ENCODE measurements at places on chromosomes 3 and 15.

DNA sequence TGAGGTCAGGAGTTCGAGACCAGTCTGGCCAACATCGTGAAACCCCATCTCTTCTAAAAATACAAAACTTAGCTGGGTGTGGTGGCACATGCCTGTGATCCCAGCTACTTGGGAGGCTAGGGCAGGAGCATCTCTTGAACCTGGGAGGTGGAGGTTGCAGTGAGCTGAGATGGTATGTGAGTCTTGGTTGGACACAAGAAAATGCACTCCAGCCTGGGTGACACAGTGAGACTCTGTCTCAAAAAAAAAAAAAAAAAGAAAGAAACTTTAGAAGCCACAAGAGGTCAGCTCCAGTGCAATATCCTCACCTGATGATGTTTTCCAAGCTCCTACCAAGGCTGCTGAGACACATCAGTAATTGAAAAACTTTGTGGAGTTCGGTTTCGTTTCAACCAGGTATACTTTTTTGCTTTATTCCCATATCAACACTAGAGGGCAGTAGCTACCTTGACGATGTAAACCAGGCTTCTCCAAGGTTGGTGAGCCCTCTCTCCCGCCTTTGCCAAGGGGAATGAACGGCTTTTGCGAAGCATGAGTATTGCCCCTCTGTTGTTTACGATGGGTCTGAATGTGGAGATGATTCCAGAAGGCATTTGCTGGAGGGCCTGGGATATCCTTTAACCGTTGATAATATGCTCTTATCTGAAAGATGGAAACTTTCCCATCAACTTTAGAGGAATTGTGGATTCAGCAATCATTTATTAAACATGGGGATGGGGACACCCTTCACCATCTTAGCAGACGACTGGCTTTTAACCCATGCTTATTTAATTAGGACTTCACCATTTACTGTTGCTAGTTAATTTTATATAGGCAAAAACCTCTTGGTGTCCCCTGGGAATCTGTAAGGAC, 202.8 kb downstream of the SV2B start:
- DNase-seq: no peak

DNA sequence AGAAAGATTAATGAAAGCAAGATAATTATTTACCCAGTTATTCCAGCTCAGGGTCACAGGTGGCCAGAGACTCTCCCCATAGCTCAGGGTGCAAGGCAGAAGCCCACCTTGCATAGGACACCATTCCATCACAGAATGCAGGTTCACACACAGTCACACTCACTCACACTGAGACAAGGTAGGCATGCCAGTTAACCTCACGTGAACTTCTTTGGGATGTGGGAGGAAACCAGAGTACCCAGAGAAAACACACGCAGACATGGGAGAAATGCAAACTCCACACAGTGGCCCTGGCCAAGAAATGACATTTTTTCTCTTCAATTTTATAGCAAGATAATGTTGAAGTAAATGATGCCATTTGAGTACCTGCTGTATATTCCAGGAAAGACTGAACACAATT, 106.7 kb downstream of the ZNF385D start:
- DNase-seq: no peak

DNA sequence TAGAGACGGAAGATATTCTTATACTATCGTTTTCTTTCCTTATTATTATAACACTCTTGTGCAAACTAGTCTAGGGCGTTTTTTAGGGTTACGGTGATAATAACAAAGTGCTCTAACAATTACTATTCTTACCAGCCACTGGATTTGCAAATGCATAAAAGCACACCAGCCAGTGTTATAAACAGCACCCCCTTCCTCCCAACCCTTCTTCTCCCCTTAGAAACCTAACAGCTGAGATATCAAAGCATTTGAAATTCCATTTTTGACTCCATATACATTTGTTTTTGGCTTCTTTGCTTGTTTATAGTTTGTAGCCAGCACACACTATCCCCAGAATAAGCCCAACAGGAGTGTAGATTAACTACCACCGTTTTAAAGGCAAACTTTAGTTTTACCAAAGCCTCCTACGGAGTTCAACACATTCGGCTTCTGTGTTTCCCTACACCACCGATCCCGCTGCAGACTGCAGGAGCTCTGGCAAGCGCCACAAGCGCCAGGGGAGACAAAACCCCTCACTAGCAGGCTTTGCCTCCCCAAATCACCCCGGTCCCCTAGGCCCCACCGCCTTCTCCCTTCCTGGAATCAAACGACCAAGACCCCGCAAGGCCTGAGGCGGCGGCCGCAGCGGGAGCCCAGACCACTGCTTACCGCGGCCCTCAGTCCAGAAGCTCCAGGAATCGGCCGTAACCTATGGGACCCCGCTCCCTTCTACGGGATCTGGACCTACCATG, 461 bp downstream of the COPB2 start:
- DNase-seq: no peak

- DNase-seq: no peak
These were observed 105.0 kb upstream of the GAP43 start for GRCh38 chr3:115518100-115518852.

GRCh38 chr3:82088749-82089148, 327.3 kb upstream of the GBE1 start:
- no peak for DNase-seq

GRCh38 chr15:83653288-83653638, 660 bp upstream of the ADAMTSL3 start:
- no peak for DNase-seq

DNA sequence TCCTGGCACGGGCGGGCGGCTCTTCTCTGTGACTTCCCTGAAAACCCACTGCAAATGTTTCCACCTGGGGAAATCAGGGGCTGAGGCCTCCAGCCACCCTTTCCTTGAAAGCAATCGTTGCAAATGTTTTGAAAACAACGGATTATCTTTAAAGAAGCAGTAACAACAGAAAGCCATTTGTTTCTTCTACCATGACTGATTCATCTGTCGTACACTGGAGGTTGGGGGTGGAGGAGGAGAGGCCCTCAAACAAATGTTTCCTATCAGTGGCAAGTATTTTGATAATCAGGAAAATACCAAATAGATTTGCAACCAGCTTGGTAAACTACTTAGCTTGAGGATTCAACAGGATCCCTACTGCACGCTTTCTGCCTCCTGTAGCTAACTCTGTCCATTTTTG, 114.9 kb downstream of the PDZRN3 start:
- no peak for DNase-seq

DNA sequence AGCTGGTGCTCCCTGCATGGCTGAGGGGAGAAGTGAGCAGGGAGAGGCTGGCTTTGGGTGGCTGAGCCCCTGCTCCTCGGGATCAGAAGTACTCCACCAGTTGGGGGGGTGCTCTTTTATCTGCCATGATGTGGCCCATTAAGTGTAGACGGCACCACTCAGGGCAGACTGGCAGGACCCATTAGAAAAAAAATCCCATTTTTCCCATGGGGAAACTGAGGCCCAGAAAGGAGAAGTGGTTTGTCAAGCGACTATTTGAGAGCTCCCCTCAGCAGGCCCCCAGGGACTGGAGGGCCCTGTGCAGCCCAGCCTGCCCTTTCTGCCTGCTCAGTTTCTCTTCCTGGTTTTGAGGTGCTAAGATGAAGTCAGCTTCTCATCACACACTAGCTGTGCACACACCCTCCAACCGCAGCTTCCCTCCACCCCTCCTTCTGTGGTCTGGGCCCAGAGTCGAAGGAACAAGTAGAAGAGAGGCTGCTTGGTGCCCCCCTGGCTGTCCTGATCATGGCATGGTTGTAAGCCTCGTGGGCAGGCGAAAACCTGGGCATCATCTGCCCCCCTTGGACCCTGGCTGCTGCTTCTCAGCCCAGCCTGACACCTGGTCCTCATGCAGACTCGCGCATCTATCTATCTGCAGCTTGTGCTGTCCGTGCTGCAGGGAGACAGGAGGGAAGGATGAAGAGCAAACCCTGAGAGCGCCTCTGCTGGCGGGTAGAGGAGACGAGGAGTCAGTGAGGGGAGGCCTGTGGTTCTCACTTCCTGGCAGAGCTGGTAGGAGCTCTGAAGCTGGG, 5.6 kb downstream of the CSK start:
- DNase-seq: peak; percentile 86

DNA sequence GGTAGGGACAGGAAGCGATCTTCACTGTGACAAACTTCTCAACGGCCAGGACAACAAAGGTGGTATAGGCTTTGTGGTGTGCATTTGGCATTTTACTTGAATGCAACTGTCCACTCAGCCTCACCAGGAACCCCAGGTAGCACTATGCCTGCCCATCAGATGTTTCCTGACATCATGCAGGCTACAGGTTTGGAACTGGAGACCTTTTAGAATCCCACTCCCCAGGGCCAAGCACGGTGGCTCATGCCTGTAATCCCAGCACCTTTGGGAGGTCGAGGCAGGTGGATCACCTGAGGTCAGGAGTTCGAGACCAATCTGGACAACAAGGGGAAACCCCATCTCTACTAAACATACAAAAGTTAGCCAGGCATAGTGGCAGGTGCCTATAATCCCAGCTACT, 9.6 kb downstream of the STARD5 start:
- no peak for DNase-seq

DNA sequence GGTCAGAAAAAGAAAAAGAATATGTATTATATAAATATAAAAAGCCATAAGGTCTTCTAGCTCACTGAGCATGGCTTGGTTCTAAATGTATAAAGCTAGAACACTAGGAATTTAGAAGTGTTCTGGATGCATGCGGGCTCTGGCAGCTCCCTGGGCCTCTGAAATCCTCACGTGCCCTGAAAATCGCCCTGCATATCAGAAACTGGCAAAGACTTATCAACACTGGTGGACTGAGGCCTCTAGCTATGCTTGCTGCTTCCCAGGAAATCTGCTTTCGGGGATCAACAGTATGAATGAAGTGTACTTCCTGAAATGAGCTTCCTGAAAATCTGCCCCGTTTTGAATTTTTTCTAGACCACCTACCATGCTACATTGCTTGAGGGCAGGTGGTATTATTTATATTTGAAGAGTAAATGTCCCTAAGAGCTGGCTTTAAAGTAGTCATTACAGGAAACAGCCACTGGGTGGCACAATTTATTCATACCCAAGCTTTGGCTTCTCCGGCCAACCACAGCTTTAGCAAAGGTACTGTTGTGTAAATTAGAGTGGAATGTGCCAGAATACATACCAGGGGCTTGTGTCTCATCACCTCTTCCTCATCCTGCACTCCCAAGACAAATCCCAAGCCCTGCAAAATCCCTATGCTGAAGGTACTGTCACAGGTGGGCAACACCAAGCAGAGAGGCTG, 17.7 kb downstream of the CRTAP start:
- DNase-seq: no peak
